ENCODE measurements at places on chromosomes 6 and 20. TPM values are rescaled to one million over a fixed set of nuclear protein-coding genes. Genes with fewer than 3 reads are reported as not detected.

- no peak for DNase-seq
Measured at GRCh38 chr6:96301781-96302180, 219.8 kb upstream of the UFL1 start.

The OPRM1 gene
- total RNA-seq: not detected

The RNF144B gene
- 113 TPM for total RNA-seq

DNA sequence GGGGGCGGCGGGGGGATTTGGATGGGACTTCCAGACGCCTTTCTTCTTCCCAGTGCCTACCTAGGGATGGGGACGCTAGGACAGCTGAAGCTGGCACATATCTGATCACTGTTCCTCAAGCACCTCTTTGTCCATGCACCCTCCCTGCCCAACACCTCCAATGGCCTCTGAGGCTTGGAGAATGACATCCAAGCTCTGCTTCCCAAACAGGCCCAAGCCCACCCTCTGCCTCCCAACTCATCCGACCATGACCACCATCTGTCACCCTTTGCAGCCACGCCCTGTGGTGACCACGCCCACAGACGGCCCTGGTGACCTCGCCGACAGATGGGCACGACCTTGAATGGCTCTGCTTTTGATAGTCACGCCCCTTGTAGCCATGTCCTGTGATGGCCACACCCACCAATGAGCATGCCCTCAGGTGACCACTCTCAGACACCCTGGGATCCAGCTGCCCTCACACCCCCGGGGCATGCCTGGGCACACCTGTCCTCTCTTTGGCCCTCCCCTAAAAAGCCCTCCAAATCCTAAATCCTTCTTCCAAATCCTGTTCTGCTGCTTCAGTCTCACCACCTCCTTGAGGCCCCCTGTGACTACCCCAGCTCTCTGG, 51.0 kb downstream of the SSR1 start:
- DNase-seq: no peak

DNA sequence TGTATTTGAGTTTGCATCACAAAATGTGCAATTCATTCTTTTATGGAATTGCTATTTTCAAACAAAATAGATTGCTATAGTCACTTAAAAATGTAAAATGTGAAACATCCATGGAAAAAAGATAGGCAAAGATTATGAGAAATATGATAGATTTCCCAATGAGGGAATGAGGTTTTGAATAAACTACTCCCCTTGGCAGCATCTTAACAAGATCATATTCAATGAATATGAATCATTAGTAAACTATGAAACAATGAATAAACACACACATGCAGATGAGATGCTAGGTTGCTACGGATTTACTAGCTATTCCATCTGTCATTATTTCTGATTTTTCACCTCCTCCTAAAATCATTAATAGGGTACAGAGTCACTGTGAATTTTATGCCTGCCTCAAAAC, 401.8 kb downstream of the PHF3 start:
- DNase-seq: no peak

The CGA gene
- not detected for total RNA-seq

The ANKEF1 gene
- 2.8 TPM for total RNA-seq

The SLA2 gene
- total RNA-seq: not detected

DNA sequence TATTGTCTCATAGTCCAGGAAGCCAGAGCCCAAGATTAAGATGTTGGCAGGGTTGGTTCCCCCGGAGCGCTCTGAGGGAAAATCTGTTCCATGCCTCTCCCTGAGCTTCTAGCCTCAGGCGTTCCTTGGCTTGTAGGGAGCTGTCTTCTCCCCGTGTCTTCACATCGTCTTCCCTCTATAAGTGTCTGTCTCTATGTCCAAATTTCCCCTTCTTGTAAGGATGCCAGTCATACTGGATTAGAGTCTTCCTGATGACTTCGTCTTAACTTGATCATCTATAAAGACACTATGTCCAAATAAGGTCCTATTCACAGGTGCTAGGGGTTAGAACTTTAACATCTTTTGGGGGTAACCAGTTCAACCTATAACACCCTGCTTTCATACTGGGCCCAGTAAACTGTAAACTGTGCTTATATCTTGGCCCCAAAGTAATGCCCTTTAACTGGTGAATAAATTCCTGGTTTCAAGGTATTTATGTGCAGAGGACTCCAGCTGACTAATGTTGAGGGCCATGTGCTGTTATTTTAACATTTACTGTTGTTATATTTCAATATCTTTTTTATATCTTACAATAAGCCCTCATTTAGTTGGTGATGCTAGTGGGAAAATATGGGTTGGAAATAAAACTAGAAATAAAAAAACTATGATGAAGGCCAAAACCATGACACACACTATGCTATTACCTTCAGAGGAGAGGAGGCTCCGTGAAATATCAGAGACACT, 101.7 kb upstream of the IYD start:
- no peak for DNase-seq

DNA sequence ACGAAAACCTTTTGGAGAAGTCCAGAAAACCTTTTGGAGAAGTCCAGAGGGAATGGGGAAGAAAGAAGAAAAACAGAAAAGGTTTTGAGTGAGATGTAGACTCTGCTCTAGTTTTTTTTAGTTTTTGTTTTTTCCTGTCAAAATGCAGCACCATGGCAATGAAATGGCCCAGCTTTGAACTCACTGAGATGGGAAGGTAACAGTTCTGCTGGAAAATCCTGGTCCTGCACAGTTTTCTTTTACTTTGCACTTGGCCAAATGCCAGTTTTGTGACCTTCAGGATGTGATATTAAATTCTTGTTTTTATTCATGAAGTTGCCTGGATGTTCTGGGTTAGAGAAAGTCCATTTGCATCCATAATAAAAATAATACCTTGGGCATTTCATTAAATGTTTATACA, 145.7 kb downstream of the CFAP61 start:
- DNase-seq: no peak

The HLA-DQA1 gene
- not detected for total RNA-seq

GRCh38 chr6:139713900-139714506, 339.6 kb upstream of the CITED2 start:
- no peak for DNase-seq

The RAET1E gene
- total RNA-seq: 0.07 TPM

The ENPP5 gene
- not detected for total RNA-seq

Measured in pulmonary artery endothelial cell (primary cell).